ENCODE measurements at places on chromosomes 5 and 9.

- no peak for DNase-seq
Measured at GRCh38 chr9:92875373-92875772, 2.5 kb downstream of the ZNF484 start.

DNA sequence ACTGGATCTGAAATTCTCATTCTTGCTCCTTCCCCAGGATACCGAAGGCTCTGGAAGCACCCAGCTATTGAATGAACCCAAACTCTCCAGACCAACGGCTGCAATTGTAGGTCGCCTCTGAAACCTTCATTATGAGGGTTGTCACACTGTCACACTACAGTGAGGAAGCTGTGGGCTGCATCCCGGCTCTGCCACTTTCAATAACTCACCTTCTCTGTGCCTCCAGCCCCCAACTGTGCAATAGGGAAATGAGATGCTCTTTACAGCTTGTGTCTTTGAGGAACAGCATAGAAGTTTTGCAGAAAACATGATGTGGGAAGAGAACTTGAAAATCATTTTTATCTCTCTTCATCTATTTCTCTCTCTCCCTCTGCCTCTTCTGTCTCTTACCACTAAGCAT, 69.6 kb upstream of the TGFBR1 start:
- no peak for DNase-seq

DNA sequence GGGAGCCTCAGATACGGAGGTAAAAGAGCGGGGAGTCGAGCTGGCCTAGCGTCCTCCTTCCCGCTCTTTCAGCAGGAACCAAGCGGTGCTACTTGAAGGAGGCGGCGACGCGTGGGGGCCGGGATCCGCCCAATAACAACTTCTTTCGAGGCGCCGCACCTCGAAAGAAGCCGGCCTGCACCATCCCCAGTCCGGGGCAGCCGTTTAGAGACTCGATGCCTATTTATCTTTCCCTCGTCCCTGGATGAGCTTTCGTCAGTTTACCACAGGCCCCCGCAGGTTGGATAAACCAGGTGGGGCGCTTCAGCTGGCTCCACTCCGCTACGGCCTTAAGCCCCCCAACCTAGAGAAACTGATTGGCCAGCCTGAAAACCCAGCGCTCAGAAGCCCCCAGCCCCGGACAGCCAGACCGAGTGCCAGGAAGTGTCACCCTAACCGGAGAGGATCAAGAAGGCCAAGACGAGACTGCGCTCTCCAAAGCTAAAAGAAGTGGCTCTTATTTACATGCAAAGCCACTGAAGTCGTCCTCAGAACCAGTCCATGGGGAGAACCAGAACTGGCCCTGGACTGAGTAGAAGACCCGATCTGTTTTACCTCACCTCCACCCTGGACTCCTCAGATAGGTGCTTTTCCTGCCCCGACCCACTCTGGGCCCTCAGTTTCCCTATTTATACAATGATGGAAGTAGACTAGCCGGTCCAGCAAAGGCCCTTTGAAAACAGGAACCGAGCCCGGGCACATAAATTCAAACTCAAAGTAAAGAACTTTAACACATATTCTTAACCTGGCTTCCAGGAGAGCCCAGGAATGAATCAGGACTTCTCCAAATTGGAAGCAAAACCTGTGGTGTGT, 1.4 kb downstream of the HAND1 start:
- no peak for DNase-seq

DNA sequence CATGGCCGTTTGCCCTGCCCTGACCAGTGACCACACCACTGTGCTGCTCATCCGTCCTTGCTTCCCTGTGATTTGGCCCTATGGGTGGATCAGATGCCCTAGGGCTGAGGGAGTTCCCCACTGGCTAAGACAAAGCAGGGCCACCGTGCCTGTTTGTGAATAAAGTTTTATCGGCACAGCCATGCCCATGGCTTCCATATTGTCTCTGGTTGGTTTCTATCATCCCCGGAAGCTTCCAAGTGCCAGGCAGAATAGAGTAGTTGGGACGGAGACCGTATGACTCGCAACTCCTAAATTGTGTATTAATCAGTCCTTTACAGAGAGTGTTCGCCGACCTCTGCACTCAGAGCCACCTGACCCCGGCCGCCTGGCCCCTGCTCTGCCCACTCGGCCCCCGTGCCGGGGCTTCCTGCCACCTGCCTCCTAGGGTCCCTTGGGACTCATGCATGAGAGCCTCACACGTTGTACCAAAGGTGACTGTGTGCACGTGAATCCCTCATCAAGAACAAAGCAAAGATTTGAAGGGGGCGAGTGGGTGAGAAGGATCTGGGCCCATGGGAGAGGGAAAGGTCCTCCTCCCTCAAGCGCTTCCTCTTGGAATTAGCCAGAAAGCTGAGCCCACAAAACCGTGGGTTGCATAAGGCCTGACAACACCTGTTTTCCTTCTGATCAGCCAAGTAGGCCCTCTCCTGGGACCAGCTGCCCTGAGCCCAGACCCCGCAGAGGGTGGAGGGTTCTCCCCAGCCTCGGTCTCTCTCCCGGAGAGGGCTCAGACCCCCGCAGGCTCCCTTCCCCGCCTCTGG, 11.7 kb upstream of the FCN2 start:
- DNase-seq: no peak

DNA sequence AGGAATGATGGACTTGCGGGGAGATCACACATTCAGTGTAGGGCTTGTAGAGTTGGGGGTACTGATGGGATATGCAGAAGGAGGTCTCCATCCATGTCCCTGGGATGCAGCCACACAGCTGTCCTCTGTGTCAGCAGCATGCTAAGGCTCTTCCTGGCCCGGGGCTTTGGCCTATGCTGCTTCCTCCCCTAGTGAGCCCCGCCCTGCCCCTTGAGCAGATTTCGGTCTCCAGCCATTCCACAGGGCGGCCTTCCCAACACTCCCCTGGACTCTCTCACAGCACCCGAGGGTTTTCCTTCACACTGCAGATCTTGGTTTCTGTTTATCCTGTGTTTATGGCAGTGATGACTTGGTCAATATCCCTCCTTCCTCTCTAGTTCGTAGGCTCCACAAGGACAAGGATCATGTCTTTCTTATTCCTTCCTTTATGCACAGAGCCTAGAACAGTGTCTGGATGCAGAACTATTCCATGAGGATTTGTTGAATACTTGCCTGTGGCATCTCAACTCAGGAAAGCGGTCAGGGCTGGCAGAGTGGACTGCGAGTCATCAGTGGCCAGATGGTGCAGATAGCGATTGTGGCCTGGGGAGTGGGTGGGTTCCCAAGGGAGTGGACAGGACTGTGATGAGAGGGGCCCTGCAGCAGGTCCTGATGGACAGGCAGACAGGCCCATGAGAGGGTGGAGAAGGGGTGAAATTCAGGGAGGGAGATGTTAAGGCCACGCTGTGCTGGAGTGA, 114.2 kb downstream of the RGS3 start:
- no peak for DNase-seq

DNA sequence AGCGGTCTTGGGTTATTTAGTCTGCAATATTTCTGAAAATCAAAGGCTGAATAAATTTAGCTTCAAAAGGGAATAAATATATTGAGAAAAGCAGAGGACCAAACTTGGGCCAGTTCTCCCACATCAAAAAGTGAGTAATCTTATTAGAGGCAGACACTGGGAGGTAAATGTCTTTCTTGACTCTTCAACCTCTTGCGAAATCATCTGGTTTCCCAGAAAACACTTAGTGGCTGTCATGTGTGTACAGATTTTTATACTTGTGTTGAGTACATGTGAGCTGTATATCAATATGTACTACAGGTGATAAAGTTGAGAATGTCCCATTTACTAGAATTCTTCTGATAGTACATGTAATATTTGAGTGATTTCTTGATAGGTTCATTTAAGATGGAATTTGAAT, 454.9 kb downstream of the PRR16 start:
- no peak for DNase-seq

- DNase-seq: no peak
Measured at GRCh38 chr9:16870596-16871335, at the start of gene BNC2. BNC2 (minus strand) TSS chr9:16870670; CDS start chr9:16870648, 22 bp downstream.

- DNase-seq: no peak
Measured at GRCh38 chr5:7501061-7501460, 105.1 kb downstream of the ADCY2 start.

DNA sequence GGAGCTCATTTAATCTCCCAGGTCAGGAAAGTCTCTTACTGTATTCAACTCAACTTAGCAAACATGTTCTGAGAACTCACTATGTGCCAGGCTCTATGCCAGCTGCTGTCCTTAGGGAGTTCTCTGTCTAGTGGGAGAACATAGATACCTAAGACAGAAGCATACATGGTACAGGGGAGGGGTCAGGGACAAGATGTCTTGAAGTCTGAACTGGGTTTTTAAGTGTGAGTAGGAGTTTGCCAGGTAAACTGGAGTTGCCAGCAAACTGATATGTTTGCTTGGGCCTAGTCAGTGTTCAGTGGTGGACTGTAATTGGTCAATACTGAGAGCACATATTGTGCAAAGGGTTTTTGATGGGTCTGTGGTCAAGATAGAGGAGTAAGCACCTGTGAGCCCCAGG, 18.3 kb upstream of the GLE1 start:
- no peak for DNase-seq

DNA sequence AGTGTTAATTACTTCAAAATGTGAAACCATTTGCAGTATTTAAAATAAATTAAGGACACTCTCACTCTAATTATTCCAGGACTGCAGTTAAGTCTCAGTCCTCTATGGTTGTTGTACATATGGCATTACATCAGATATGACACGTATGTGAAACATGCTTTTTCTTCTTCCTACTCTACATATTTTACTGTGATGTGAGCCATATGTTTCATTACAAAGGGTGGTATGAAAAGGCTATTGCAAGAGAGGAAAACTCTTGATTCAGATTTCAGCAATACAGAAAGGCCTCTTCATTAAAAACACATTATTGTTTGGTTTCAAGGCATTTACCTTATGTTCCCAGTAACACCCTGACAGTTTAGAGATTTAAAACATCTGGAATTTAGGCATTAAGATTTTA, 964.5 kb upstream of the DMAC1 start:
- no peak for DNase-seq

GRCh38 chr9:81787747-81788632, 98.6 kb upstream of the TLE1 start:
- DNase-seq: no peak

- no peak for DNase-seq
Measured at GRCh38 chr5:158819095-158819494, 280.6 kb downstream of the EBF1 start.

- no peak for DNase-seq
Measured at GRCh38 chr9:21828853-21829410, 26.5 kb downstream of the MTAP start.

DNA sequence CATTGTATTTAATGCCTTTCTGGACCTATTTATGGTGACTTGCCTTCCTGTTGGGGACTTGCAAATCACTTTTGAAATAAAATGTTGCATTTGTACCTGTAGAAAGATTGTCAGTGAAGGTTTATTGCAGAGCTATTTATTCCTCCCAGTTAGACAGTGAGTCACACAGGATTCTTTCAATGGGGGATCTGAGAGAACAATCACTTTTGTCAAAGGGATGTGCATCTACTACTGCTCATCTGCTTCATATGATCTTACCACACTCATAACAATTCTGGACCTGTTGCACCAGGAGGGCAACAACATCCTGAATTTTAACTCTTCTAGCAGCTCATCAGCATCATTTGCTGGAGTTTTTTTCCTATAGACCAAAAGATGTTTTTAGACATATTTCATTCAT, 66.8 kb downstream of the FBXL7 start:
- no peak for DNase-seq

DNA sequence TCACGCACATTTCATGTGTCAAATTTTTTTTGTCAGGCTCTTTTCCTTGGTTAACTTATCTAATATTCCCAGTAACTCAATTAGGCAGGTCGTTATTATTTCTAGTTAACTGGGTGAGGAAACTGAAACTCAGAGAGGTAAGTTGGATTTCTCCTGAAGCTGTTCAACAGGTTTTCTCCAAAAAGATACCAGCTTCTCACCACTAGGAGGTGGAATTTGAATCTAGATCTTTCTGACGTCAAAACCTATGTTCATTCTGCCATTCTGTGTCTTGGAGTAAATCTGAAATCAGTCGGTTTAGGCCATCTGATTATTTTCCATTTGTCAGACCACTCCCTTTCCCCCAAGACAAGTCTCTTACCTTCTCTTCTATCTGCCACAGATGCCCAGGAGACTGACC, 572.9 kb downstream of the ACTL7B start:
- no peak for DNase-seq

GRCh38 chr9:133524146-133524545, 613 bp downstream of the MYMK start:
- DNase-seq: no peak

GRCh38 chr5:545641-546375, 21.6 kb upstream of the SLC9A3 start:
- no peak for DNase-seq
